Activated T-cell treated with anti-CD3 and anti-CD28 coated beads, Interleukin-2, amount 50 U/mL, for 72 hours (primary cell): ENCODE measurements at places on chromosomes 11 and 22. TPM values are rescaled to one million over a fixed set of nuclear protein-coding genes. Genes with fewer than 3 reads are reported as not detected.

The FIBP gene
- total RNA-seq = 91.9 TPM

The GGT5 gene
- 0.37 TPM for total RNA-seq

The RBMXL2 gene
- not detected for total RNA-seq

The OR4A15 gene
- total RNA-seq = not detected

The CACNA1I gene
- total RNA-seq = 0.34 TPM

The NPAS4 gene
- total RNA-seq = not detected
